ENCODE measurements at places on chromosomes 7 and 10.
A peak's percentile ranks its signal among the peaks of the same experiment; 100 is the strongest.

DNA sequence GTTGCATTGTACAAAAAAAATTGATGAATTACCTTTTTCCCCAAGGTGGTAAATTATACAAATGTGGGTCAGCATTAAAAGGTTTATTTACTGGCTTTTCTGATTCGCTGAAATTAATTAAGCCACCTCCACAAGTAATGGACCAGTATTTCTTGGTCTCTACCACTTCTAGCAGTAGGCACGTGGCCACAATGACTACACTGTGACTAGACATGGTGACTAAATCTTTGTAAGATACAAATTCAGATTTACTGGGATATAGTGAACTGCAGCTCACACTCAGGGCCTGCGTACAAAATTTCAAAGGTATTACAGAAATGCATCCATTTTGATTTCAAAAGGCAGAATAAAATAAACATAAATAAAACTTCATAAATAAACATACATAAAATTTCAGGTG, 10.9 kb downstream of the HPSE2 start:
- no peak for DNase-seq

DNA sequence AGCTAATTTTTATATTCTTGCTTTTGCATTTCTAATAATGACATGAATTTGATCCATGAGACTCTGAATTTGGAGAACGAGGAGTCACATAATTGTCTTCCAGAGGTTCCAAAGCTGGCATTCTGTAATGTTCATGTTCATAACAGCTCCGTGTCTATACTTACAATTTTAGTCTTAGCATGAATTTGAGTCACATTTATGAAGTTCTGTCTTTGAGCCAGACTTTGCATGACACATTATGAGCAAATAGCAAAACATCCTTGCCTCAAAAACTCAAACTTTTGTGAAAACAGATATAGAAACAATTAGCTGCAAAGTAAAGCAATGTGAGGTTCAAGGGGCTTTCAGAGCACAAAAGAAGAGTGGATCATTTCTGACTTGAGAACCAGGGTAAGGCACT, 44.5 kb upstream of the CAV2 start:
- peak; percentile 75 for DNase-seq

DNA sequence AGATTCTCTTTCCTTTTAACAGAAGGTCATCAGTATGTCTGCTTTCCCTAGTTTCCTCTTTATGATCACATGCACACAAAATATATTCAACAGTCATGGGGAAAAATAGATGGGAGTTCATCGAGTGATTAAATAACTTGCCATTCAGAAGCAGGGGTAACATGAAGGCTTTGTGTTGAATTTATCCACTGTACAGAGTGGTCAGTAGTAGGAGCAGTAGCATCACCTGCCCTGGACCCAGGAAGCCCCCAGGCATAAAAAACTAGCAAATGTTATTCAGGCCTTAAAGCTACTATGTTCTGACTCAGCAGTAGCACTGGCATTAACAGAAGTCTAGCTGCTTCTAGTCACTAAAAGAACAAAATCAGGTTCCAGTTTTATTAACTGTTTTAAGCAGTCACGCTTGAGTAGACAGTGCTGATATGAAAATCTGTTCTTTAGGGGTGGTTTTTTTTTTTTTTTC, 31.4 kb upstream of the FAM133B start:
- no peak for DNase-seq

DNA sequence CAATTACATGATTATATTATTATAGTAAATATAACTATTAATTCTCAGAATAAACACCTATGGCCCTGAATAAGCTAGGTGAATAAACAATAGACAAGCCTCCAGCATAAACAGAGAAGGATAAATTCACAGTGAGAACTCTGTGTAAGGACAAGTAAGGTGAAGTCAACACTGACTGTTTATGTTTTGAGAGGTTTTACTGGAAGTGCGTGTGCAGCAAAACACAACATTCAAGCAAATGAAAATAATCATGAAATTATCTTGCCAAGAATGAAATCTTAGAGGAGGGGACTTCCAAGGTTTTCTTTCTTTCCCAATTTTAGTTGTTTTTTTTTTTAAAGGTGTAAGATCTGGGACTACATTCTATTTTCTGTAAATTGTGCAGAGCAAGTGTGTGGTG, 112.5 kb downstream of the MACC1 start:
- DNase-seq: no peak

GRCh38 chr10:123269675-123270074, 115.5 kb downstream of the BUB3 start:
- DNase-seq: no peak

DNA sequence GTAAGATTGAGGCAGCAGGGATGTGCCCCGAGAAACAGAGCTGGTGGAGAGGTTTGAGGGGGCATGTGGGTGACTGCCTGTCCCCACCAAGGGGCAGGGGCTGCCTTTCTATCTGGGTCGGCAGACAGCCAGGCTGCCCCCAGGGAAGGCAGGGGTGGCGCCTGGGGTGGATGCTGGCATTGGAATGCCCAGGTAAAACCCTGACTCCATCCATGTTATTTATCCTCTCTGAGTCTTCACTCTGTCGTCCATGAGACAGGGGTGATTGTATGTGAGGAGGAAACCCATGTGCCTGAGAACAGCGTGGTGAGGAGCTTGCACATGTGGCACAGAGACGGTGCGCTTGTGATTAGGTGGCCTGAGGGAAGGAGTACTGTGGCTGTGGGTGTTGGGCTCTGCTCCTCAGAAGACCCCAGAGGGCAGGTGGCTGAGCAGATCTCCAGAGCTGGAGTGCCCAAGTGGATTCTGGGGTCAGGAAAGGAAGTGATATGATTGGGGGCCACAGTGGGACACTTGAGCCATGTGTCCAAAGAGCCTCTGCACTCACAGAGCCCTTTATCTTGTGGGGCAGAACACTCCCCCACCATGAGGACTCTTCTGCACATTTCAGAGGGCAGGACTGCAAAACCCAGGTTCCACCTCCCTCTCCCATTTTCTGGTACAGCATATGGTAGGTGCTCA, 100.4 kb upstream of the RET start:
- DNase-seq: no peak

GRCh38 chr7:24054236-24054635, 229.8 kb upstream of the NPY start:
- no peak for DNase-seq

- DNase-seq: no peak
These were observed 52.4 kb downstream of the PARP12 start for GRCh38 chr7:140010194-140010895.

DNA sequence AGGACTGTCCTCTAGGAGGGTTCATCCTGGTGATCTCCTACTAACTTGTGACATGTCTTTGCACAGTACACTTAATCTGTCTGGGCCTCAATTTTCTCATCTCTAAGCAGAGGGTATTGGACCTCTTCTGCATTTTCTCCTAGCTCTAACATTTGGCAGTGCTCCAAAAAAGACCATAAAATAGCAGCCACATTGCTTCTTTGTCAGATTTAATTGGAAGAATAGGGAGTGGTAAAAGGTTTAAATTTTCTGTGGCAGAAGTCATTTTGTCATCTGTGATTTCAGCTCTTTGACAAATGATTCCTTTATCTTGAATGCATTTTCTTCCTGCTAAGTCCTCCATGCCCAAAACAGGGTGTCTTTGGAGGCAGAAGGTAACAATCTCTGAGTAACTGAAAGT, 289.9 kb upstream of the LRGUK start:
- no peak for DNase-seq

DNA sequence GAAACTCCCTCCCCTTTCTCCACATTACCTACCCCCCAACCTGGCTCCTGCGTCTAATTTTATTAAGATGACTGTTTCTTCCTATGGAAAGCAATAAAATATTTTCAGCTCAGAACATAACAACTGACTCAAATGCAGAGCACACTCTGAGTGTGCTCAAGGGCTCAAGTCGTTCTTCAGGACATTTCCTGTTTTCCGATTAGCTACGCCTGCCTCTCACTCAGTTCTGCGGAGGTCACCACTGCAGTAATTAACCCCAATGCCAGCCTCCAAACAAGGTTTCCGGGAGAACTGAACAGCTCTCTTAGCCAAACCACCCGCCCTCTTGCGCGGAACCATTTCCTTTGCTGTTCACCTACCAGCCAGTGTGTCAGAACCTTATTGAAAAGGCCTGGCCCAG, 19.3 kb downstream of the MYOF start:
- peak; percentile 75 for DNase-seq

DNA sequence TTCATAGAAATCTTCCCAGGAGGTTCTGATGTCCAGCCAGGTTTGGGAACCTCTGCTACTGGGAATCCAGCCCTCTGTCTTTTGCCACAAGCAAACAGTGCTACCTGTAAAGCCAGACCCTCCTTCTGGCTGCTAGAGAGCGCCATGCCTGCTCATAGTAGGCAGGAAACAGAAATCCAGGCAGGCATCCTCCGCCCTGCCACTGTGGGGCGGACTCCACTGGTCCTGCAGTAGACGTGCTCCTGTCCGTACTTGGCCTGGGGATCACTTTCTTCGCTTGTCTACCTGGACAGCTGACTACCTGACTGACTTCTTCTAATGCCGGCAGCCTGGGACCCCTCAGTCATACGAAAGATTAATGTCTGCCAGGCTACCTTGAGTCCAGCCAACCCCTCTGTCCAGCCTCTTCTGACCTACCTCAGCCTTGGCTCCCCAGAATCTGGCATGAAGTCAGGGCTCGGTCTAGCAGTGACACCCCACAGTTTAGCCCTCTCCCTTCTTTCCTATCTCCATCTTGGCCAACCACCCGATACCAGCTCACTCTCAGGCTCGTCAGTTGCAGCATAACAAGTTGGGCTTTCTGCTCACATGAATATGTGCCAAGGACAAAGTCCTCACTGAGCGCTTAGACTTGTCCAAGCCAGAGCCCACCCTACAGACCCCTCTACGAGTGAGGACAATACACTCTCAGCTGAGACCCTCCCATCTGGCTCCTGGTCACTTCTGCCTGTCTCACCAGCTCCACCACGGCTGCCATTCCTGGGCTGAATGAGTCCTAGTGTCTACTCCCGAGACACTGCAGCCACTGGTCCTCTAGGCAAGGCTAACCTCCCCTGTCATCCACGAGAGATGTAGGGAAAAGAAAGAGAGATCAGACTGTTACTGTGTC, 43.9 kb upstream of the OPALIN start:
- no peak for DNase-seq

GRCh38 chr7:129401228-129401966, 32.8 kb upstream of the STRIP2 start:
- DNase-seq: peak; percentile 17

DNA sequence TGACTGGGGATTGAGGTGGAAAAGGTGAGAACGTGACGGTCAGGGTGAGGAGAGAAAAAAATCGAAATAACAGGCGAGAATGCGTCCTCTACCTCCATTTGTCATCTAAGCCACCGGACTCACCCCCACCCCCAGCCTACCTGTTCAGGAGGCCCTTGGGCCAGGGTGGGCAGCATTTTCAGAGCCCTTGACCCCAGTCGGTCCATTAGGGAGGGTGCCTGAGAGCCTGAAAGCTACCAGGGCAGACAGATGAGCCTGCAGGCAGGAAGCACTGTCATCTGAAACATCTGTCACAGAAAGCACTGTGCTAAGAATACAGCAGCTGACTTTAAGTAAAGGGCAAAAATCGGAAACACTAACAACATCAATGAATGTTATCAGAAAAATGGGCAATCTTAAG, 47.0 kb downstream of the MAD1L1 start:
- no peak for DNase-seq

- peak; percentile 39 for DNase-seq
These were observed 17.0 kb downstream of the ADRA2A start for GRCh38 chr10:111093741-111094380.

- DNase-seq: peak; percentile 99
These were observed 307.4 kb upstream of the AOAH start for GRCh38 chr7:37031571-37032257.

GRCh38 chr7:115965796-115966475, 64.6 kb downstream of the TFEC start:
- DNase-seq: no peak

DNA sequence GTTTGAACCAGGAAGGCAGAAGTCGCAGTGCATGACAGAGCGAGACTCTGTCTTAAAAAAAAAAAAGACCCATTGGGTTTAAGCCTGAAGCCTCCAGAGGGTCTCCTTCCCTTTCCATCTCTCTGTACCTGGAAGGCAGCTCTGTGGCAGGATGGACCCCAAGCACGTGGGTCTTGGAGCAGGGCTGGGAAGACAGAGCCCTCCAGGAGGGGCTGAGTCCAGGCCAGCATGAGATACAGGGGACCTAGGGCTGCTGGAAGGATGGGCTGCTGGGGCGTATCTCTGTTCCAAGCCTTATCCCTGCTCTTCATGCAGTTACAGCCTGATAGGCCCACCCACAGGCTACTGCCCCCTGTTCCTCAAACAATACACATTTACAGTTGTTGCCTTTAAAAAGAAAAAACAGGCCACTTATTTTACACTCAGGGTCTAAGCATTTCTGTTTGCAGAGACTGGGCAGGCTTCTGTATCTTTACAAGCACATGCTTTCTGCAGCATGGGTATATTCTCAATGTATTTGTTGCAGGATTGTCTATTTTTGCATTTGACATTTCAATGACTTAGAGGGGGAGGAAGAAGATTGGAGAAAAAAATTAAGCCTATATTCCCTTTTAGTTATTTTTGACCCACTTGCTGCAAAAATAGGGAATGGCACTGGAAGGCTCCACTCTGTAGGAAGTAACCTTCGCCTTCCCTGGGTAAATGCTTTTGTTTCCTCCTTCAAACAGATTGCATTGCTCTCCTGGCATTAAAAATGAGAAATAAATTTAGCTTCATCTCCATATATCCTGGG, 60.1 kb downstream of the FAM171A1 start:
- no peak for DNase-seq
